Upper lobe of left lung (tissue), 6 donors: ENCODE measurements at places on chromosomes 6 and 20. TPM values are rescaled to one million over a fixed set of nuclear protein-coding genes. Genes with fewer than 3 reads are reported as not detected.
A peak's percentile ranks its signal among the peaks of the same experiment; 100 is the strongest.

IL17A gene
- not detected for total RNA-seq

KHDC1L gene
- not detected for total RNA-seq

MCCD1 gene
- total RNA-seq: not detected

DNA sequence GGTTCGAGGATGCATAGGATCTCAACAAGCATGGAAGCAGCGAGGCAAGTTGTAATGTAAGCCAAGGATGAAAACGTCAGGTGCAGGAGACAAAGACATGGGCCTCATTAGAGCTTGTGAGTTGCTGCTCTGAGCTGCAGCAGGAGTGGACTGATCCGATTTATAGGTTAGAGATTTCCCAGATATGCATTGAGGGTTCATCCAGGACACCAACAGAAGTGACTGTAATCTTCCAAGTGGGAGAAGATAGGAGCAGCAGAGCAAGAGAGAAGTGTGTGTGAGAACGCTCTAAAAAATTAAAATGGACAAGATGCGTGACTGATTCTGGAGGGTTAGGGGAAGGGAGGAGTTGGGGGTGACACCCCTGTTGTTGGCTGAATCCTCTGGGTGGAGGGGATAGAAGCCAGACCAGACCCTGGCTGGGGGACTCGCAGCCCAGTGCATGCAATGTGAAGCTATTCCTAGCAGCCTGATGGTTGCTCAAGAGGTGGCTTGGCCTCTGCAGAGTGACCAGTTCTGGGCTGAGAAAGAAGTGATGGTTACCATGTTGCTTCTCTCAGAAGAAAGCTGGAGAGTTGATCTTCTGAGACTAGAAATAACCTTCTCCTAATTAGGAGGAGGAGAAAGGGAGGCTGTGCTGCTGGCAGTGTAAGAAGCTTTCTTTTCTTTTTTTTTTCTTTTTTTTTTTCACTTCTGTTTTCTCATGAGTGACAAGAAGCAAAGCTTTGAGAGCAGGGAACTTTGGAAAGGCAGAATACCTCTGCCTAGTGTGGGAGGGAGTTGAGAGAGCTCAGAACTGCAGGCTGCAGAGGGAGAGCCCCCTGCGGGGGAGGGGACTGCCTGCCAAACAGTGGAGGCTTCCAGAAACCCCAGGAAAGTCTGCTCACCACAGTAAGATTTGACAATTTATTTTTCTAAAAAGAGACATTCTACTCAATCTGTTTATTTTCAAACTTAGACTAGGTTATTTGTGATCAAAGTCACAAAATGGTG, 116.9 kb downstream of the SLX4IP start:
- H3K4me3 ChIP-seq: no peak overlapping the region
- H3K36me3 ChIP-seq: no peaks in the 10 kb centered on the region
- H3K27ac ChIP-seq: no peak overlapping the region
- no peaks in the 10 kb centered on the region for H3K27me3 ChIP-seq

DNA sequence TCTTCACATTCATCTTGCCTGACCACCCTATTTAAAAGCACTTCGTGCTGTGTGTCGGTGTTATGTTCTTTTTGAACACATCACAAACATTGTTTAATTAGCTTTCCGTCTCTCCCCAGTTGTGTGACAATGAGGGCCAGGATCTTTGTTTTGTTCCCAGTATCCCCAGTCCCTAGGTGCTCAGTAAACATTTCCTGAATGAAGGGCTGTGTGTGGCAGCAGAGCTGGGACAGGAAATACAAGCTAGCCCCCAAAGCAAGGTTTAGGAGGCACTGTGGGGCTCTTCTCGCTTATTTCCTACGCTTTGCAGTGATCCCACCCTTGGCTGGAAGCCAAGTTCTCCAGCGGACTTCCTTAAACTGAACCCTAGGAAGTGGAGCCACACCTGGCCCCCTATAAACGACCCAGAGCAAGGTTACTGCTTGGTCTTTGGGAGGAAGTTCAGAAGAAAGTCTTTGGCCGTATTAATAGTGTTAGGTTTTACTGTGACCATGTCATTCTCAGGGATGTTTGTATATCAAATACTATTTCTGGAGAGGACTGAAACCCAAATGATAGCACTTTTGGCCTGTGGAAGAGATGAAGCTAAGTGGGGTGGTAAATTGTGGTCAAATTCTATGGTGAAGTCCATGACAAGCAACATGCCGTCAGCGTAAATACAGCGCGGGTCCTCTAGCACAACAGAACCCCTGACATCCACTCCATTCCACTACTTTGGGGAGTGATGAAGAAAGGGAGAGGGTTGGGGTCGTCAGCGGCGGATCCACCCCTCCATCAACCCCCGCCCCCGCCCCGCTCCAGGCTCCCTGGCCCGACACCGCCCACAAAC, 570 bp upstream of the FANCE start:
- peaks cover 38% of the 10 kb centered on the region for H3K4me1 ChIP-seq
- DNase-seq: no peak
- no peaks in the 10 kb centered on the region for H3K27me3 ChIP-seq
- peak overlapping the region; percentile 62 for H3K27ac ChIP-seq
- no peaks in the 10 kb centered on the region for H3K36me3 ChIP-seq
- H3K4me3 ChIP-seq: peak overlapping the region; percentile 95

SMPDL3A gene
- 19.4 TPM for total RNA-seq

DNA sequence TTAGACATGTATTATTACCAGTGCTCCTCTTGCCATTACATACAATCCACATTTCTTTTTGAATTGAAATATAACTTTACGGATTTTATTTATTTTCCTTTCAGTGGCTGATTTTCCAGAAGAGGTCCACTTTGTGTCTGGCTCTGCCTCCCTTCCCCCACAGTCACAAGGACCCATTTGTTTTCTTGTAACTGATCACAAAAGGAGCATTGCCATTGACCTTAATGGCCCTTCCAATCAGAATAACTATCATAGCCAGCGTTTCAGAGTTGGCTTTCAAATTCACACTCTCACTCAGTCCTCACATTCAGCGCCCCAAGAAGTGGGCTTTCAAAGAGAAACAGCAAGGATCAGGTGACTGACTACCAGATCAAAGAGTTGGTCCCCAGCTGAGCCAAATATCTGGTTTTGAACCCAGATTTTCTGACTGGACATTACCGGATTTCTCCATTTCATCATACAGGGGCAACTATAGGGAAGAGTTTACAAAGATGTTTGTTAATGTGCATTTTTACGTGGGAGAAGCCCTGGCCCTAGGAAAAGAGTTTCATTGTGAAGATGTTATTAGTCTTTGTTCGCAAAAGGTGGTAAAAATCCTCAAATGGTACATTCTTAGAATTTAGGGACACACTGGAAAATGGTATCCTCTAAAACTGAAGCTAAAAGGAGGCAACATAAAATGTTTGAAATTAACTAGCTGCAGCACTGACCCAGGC, 2.0 kb upstream of the SLC22A23 start:
- H3K36me3 ChIP-seq: no peaks in the 10 kb centered on the region
- no peak for DNase-seq
- H3K4me3 ChIP-seq: no peak overlapping the region

GRCh38 chr6:170262489-170263088, 28.3 kb downstream of the DLL1 start:
- H3K27ac ChIP-seq: no peak overlapping the region
- H3K27me3 ChIP-seq: no peaks in the 10 kb centered on the region
- H3K4me3 ChIP-seq: no peak overlapping the region
- H3K36me3 ChIP-seq: no peaks in the 10 kb centered on the region
- H3K4me1 ChIP-seq: peaks cover 14% of the 10 kb centered on the region

PRKN gene
- total RNA-seq: 5.8 TPM

- no peak for DNase-seq
- no peaks in the 10 kb centered on the region for H3K36me3 ChIP-seq
- no peaks in the 10 kb centered on the region for H3K4me1 ChIP-seq
These were observed 728.3 kb downstream of the MAFB start for GRCh38 chr20:39960522-39961428.

- H3K4me1 ChIP-seq: peaks cover 29% of the 10 kb centered on the region
- H3K4me3 ChIP-seq: no peak overlapping the region
- DNase-seq: no peak
- no peaks in the 10 kb centered on the region for H3K27me3 ChIP-seq
- H3K27ac ChIP-seq: no peak overlapping the region
- peaks cover 45% of the 10 kb centered on the region for H3K36me3 ChIP-seq
These were observed 3.2 kb upstream of the ATP5F1E start for GRCh38 chr20:59035381-59035780.

PEX7 gene
- 7.3 TPM for total RNA-seq

BFSP1 gene
- total RNA-seq: not detected

DNA sequence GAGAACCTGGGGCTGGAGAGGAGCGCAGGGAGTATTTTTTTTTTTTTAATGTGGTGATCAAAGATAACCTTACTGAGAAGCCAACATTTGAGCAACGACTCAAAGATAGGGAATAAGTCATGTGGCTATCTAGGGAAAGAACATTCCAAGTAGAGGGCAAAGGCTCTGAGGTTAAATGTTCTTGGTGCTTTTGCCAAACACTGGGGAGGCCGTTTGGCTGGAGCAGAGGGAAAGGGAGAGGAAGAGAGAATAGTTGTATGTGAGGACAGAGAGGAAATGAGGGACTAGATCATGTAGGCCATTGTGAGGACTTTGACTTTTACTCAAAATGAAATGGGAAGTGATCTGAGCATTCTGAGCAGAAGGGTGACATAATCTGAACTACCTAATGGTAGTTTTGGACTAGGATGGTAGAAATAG, 27.8 kb downstream of the ACSS2 start:
- peaks cover 3% of the 10 kb centered on the region for H3K36me3 ChIP-seq
- H3K27me3 ChIP-seq: no peaks in the 10 kb centered on the region
- no peak overlapping the region for H3K4me3 ChIP-seq
- H3K27ac ChIP-seq: no peak overlapping the region
- peaks cover 39% of the 10 kb centered on the region for H3K4me1 ChIP-seq

DNA sequence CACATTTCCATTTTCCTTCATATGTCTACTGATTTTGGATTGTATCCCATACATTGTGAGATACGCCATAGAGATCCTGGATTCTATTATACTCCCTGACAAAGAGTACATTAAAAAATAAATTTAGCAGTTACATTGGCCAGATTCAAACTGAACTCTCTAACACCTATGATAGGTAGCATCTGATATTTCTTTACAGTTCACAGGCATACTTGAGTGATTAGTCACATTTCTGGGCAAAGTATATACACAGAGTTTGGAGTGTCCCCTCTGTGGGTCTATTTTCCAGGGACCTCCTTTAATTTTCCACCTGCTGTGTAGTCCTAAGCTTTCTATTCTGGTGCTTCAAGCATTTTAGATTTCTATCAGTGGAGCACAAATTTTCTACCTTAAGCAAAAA, 96.4 kb downstream of the TBC1D32 start:
- DNase-seq: no peak
- H3K36me3 ChIP-seq: no peaks in the 10 kb centered on the region
- H3K4me1 ChIP-seq: no peaks in the 10 kb centered on the region
- H3K27ac ChIP-seq: no peak overlapping the region
- H3K27me3 ChIP-seq: no peaks in the 10 kb centered on the region

LAMA2 gene
- total RNA-seq: 81.2 TPM

DNA sequence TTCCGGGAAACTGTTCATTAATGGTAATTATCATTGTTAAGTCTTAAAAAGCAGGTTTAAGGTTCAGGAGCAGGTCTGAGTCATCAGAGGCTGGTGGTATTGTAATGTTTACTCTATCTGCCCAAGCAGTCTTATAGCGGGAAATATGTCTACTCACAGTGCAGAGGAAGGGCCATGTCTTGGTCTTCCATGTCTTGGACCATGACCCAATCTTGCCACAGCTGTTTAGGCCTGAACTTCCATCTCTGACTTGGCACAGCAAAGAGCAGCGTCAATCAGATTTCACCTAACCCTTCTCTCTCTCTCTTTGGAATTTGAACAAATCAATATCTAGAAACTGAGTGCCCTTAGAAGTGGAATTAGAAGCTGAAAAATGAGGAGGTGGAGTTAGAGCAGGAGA, 25.8 kb downstream of the SLC2A12 start:
- no peaks in the 10 kb centered on the region for H3K36me3 ChIP-seq
- no peaks in the 10 kb centered on the region for H3K27me3 ChIP-seq
- no peak overlapping the region for H3K4me3 ChIP-seq
- H3K27ac ChIP-seq: no peak overlapping the region
- H3K4me1 ChIP-seq: peaks cover 8% of the 10 kb centered on the region

GRCh38 chr6:159904497-159904911, 13.7 kb downstream of the MAS1 start:
- H3K4me3 ChIP-seq: no peak overlapping the region
- H3K27me3 ChIP-seq: no peaks in the 10 kb centered on the region
- H3K36me3 ChIP-seq: no peaks in the 10 kb centered on the region
- H3K4me1 ChIP-seq: no peaks in the 10 kb centered on the region

DNA sequence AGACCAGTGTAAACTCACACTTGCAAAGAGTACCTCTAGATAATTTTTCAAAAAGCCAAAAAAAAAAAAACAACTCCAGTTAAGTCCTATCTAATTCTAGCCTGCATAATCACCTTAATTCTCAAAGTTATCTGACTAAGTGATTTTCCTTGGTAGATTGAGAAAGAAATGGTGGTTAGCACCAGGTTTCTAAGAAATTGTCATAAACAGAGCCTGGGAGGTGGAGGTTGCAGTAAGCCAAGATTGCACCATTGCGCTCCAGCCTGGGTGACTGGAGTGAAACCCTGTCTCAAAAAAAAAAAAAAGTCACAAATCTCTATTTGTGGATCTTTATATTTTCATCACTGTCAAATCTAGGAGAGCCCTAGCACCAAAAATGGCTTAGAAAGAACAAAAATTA, 8.9 kb downstream of the FBXO5 start:
- peaks cover 9% of the 10 kb centered on the region for H3K36me3 ChIP-seq
- no peak for DNase-seq
- H3K27ac ChIP-seq: no peak overlapping the region
- no peaks in the 10 kb centered on the region for H3K4me1 ChIP-seq
- no peak overlapping the region for H3K4me3 ChIP-seq

EDN1 gene
- 6.5 TPM for total RNA-seq

GRCh38 chr6:151629791-151630190, 136.0 kb downstream of the CCDC170 start:
- no peaks in the 10 kb centered on the region for H3K36me3 ChIP-seq
- no peak overlapping the region for H3K4me3 ChIP-seq
- no peaks in the 10 kb centered on the region for H3K4me1 ChIP-seq
- H3K27me3 ChIP-seq: no peaks in the 10 kb centered on the region
- H3K27ac ChIP-seq: no peak overlapping the region

SLC22A7 gene
- total RNA-seq: not detected

DNA sequence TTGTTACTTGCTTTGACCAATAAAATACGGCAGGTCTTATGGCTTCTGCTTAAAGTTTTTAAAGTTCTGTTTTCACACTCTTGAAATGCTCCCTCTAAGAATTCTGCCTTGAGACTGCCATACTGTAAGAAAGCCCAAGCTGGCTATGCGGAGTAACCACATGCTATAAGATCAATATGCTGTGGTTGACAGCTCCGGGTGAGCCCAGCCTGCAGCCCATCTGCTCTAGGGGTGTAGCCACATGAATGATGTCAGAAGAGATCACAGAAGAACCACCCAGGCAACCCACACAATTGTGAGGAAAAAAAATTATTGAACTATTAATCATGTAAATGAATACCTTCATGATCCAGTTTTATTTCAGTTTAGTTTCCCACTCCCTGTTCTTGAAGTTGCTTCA, 26.1 kb upstream of the SH3BGRL2 start:
- H3K4me1 ChIP-seq: no peaks in the 10 kb centered on the region
- H3K27ac ChIP-seq: no peak overlapping the region
- no peaks in the 10 kb centered on the region for H3K36me3 ChIP-seq
- no peak for DNase-seq

RBPJL gene
- not detected for total RNA-seq

AHCY gene
- 75.3 TPM for total RNA-seq
